Activated CD4-positive, alpha-beta T cell treated with anti-CD3 and anti-CD28 coated beads for 1 hour (primary cell): ENCODE measurements at places on chromosomes 2 and 18.

DNA sequence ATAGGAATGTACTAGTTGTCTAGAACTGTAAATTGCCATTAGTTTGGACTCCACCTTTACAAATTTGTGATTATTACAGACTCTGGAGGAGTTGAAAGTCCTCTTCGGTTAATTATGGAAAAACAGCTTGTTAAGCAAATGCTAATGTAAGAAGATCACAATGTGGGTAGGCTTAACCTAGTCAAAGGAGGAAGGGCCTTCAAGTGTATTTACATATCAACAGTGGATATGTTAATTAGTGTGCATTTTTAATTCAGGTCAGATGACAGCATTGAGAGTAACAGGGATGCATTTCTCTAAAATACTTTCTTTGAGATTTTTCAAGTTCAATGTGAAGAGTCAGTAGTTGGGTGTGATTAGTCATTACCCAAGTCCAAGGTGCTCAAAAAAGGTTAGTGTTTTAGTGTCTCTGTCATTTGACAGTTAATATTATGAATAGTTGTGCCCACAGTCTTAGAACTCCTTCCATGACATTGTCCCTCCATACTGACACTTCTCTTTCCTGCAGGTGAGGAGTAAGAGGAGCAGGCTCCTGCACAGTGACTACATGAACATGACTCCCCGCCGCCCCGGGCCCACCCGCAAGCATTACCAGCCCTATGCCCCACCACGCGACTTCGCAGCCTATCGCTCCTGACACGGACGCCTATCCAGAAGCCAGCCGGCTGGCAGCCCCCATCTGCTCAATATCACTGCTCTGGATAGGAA is 28.0 kb downstream of the CD28 start:
- DNase-seq: no peak

DNA sequence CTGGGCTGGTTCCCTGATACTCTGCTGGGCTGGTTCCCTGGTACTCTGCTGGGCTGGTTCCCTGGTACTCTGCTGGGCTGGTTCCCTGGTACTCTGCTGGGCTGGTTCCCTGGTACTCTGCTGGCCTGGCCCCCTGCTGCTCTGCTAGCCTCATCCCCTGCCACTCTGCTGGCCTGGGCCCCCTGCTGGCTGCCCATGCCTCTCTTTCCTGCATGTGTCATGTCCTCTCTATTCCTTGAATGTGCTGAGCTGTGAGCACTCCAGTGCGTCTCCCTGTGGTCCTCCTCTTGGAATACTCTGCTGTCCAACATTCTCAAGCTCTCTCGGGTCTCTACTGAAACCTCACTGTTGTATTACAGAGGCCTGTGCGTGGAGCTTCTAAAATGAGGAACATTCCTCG is 216.3 kb downstream of the RNF144A start:
- no peak for DNase-seq

GRCh38 chr2:119711352-119711751 is 32.4 kb downstream of the TMEM177 start:
- no peak for DNase-seq

GRCh38 chr2:186569897-186570296 is 20.0 kb upstream of the ITGAV start:
- no peak for DNase-seq

DNA sequence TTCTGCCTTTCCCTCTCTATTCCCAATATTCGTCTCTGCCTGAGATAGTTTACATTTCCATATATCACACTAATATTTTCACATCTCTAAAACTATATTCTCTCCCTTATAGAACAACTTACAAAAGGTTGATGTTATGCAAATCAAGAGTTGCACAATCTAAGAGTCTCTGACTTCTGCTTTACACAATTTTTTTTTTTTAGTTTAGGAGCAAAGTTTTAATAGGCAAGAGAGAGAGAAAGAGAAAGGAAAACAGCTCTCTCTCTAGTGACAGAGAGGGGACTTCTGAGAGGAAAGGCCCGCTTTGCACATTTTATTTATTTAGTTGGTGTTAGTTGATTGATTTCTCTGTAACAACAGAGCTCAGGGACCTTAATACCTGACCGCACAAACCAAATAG is 380.2 kb downstream of the TXNL1 start:
- DNase-seq: no peak
